Stimulated activated CD8-positive, alpha-beta memory T cell treated with anti-CD3 and anti-CD28 coated beads, Interleukin-4, amount 100 ng/mL, for 1 hour (primary cell): ENCODE measurements at places on chromosomes 5 and 9.

- no peak for DNase-seq
Observed at GRCh38 chr5:16378762-16379161, 86.8 kb downstream of the ZNF622 start.

DNA sequence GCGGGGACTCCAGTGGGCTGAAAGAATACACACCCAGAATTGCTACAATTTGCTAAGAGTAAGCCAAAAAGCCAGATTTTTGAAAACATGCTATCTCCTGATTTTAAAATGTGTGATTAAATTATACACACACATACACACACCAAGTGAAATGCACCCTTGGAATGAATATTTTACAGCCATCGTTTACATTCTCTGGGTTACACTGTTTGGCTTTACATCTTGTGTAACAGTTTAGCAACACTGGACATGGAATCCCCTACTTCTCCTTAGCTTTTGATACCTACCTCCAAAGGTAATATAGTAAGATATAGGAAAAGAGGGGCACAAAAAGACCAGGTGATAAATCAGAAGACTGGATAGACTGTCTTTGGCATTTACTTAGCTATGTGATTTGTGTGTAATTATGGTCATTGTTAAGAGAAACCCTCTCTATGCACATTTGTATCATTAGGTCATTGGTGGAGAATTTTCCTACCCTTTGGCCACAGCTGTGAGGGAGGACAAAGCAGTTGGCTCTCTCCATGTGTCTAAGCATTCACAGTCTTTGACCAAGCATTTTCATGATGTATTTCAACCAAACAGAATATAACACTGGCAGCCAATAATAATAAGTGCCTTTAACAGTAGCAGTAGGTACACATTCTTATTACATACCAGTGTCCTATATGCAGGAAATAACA is 7.6 kb downstream of the SVEP1 start:
- no peak for DNase-seq

DNA sequence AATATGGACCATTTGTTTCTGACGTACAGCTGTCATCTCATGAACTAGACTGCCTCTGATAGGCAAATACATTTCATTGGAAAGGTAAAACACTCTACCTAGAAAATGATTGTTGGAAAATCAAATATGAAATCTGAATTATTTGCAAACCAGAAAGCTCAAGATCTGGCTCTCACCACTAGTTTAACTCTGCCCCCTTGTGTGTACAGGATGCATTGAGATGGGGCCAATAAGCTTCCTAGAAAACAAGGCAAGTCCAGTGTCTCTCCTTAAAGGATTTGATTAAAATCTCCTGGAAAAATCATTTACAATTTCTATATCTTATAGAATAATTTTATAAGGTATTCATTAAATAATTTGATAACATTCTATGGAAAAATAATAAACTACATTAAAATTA is 311.9 kb upstream of the ANKH start:
- DNase-seq: no peak

- DNase-seq: no peak
Observed at GRCh38 chr9:14383294-14383693, 69.4 kb upstream of the NFIB start.

DNA sequence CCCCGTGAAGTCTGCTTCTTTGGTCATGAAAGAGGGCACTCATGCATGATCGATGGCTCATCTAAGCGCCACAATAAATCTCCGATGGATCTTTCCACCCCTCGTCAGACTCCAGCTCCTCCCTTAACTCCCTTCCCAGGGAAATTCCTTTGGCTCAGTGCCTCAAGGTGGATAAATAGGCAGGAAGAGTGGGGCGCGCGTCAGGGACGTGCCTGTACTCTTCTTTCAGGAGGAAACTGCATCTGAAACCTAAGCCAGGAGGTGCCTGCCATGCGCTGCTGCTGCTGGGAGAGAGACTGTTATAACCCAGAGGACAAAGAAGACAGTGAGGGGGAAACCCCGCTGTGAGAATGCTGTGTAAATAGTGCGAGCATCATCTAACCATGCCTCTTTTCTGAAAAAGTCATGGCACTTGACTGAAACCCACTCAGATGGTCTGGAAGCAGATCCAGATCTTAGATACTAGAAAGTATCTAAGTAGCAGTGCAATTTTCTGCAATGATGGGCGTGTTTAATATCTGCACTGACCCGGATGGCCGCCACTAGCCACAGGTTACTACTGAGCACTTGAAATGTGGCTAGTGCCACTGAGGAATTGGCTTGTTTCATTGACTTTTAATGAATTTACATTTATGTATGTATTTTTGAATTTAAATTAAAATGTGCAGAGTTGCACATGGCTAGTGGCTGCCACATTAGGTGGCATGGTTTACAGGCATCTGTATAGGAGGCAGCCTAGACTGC is 120.3 kb upstream of the BASP1 start:
- DNase-seq: no peak

DNA sequence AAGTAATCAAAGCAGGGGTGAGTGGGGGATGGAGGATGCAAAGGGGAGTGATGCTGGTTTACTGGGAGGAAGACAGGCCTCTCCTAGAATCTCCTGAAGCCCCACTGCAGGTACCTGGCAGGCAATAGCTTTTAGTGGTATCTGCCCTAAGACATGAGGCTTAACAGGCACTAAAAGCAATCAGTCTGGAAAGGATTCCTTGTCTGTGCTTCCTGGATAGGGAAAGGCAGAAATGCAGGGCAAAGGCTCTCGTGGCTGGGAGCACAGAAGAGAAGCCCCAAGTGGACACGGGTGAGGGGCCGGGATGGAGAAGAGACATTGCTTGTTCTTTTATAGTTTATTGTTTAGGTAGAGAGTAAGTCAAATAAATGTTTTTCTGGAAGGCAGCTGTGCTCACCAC is 40.1 kb downstream of the CCNJL start:
- DNase-seq: no peak

GRCh38 chr5:130605234-130605633 is 559.8 kb downstream of the HINT1 start:
- no peak for DNase-seq

DNA sequence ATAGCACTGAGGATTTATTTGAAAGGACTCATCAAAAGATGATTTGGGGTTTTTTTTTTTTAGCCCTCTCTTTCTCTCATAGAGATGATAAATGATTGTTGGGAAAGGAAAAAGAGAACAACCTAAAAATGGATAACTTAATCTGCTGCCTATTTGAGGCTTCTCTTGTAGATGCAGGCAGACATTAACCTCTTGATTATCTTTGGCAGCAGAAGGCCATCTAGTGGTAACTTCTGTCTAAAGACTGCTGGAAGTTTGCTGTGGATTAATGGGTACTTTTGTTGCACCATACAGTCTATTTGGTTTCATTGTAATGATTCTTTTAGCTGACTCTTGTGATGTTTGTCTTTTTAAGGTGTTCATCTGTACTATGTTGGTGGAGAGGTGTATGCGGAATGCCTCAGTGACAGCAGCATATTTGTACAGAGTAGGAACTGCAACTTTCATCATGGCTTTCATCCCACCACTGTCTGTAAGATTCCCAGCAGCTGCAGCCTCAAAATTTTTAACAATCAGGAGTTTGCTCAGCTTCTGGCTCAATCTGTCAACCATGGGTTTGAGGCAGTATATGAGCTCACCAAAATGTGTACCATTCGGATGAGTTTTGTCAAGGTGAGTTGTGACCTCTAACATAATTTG is 18.8 kb downstream of the SMIM32 start:
- no peak for DNase-seq

DNA sequence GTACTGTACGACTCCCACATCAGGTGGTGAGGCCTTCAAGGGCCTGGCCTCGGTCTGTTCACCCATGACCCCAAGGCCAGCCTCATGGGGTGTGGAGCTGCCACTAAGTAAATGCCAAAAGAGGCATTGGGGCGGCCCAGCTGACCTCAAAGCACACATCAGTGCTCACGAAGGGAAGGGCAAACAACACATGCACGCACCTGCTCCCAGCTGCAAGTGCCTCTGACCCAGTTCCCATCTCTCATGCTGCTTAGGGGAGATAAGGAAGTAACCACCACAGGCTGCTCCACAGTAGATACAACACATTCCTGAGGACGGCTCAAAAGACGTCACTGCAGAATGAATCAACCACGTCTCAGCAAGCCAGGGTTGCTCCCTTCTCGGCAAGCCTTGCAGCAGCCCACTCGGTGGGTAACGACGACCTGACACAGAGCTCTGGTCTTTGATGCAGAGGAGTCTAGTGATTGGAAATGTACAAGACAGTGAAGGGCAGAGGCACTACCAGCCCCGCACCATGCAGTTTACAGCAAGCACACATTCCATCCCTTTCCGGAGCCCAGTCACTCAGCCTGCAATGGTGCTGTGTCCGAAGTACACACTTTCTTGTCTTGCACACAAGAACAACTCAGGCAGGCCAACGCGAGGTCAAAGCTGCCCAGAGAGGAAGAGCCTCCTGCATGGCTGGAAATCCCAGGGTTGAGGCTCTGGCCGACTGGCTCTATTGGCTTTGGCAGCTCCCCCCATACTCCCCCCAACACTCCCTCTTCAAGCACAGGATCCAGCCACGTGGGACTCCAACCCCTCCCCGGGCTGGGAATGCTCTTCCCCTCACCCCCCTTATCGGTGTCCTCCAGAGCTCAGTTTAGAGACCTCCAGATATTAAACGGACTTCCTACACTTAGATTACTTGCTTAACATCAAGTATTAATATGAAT is 31.8 kb downstream of the FABP6 start:
- no peak for DNase-seq

- no peak for DNase-seq
Observed at GRCh38 chr5:85479849-85480248, 1095.2 kb upstream of the EDIL3 start.

- no peak for DNase-seq
Observed at GRCh38 chr9:34413231-34413852, 36.6 kb upstream of the MYORG start.

DNA sequence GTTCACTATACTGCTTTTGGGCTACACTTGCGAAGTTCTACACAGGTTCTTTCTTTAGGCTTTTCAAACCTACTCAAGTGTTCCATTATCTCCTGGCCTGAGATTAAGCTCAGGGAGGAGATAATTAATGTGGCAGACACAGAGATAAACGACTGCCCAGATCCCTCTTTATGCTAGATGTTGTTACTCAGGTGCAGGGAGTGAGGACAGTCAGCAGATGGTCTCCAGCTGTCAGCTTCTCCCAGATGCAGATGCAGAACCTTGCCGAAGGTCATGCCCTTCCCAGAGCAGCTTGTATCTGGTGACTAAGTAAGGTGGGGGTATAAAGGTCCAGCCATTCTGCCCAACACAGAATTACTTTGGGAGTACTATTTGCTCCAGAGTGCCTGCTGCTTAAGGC is 166.2 kb downstream of the ZNF462 start:
- no peak for DNase-seq

DNA sequence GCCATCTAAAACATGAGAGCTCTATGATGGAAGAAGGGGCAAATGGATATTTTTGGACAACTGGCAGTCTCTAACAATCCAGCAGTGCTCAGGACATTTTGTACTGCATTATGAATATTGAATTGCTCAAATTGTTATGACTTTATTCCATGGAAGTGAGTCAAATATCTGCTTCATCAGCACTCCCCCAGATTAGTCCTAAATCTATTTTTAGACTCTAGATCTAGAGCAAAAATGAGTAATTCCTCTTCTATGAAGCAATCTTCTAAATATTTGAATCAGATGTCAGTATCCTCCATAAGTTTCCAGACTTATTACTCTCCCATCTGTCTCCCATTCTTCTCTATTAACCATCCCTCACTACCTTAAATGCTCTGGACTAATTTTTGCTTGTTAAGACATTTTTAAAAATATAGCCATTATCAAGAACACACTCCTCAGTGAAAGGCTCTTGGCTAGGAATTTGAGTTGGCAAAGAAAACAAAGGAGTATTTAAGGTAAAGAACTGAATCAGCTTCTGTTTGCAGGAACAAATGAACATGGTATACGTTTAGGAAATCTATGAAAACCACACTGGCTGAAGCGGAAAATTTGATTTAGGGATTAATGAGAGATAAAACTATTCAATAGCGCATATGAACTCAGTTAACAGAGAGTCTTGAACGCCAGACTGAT is 300.9 kb downstream of the MCTP1 start:
- no peak for DNase-seq

DNA sequence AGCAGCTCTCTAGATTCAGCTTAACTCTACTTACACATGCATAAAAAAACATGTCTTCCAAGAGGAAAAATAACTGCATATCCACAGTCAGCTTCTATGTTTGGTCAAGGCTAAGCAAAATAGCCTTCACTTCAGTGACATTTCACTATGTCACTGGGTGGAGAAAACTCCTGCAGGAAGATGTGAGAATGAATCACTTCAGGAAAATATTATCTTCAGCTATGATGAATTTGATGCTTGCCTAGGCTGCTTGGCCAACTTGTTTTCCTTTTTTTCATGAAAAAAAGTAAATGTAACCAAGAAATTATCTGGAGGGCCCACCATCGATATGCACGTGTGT is 143.0 kb upstream of the ZNF608 start:
- DNase-seq: no peak

- no peak for DNase-seq
Observed at GRCh38 chr5:80810425-80810824, 149.7 kb upstream of the RASGRF2 start.

GRCh38 chr5:1100664-1101574 is 10.9 kb downstream of the SLC12A7 start:
- DNase-seq: no peak

DNA sequence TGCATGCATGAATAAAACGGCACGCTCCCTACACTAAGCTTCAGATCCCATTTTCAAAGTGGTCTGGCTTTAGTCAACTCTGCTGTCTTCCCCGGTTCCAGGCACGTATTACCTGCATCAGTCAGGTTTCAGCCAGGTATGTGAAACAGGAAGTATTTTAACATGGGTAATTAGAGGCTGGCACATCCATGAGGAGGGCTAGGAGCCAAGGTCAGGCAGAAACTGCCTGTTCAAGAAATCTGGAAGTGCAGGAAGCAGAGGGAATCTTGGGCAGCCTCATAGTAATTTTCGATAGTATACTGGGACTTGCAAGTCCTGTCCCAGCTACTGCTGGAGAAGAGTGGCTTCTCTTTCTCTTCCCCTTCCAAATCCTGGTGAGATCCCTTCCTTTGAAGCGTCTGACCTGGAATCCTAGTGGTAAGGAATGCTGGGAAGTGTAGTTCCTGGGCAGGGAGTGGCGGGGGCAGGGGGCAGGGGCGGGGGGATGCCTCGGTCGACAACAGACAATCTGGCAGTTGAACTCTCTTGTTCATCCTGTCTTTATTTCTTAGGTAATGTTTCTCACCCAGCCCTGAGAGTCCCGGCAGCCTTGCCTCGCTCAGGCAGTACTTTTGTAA is 403.1 kb downstream of the TLE4 start:
- no peak for DNase-seq

- DNase-seq: no peak
Observed at GRCh38 chr9:89687188-89687587, 82.4 kb downstream of the GADD45G start.

GRCh38 chr9:127809540-127810377 is 7.1 kb downstream of the FPGS start:
- no peak for DNase-seq

GRCh38 chr5:41325074-41325473 is 111.7 kb upstream of the C6 start:
- no peak for DNase-seq

GRCh38 chr5:51691538-51692079 is 308.4 kb downstream of the ISL1 start:
- no peak for DNase-seq

GRCh38 chr9:12935714-12936113 is 160.9 kb downstream of the LURAP1L start:
- no peak for DNase-seq

GRCh38 chr5:154086146-154086545 is 47.4 kb downstream of the MFAP3 start:
- DNase-seq: no peak

- DNase-seq: no peak
Observed at GRCh38 chr9:119074017-119074416, 295.2 kb downstream of the BRINP1 start.

GRCh38 chr5:73801686-73802085 is 175.7 kb downstream of the ARHGEF28 start:
- DNase-seq: no peak
